NCI-H187 (cell line): ENCODE measurements at places on chromosomes 2 and 18.

DNA sequence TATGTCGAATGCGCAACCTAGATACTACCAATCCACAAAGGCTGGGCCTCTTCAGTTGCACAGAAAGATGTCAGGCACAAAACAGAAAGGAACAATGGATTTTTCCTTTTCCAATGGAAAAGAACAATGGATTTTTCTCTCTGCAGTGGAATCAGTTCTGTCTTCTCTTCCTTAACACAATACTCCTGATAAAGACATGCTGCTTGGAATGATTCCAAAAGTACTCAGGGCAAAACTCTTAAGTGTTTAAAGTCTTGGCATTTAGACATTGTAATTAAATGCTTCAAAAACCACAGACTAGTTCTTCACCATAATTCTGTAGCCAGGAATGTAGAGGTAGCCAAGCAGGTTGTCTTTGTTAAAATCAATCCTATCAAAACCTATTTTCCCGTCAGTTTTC, 46.7 kb upstream of the FLACC1 start:
- DNase-seq, result no peak

GRCh38 chr2:26100384-26100783, 66.5 kb downstream of the RAB10 start:
- no peak for DNase-seq

GRCh38 chr2:85577063-85577385, 362 bp upstream of the VAMP8 start:
- no peak for DNase-seq

GRCh38 chr2:17899871-17900270, 21.4 kb downstream of the KCNS3 start:
- DNase-seq, result no peak
